ENCODE measurements at places on chromosomes 6 and 20.
A peak's percentile ranks its signal among the peaks of the same experiment; 100 is the strongest.

- DNase-seq = no peak
These were observed 298.6 kb downstream of the UBE3D start for GRCh38 chr6:82767037-82767436.

GRCh38 chr20:31860390-31861134 is 9.8 kb downstream of the DUSP15 start:
- DNase-seq = no peak

DNA sequence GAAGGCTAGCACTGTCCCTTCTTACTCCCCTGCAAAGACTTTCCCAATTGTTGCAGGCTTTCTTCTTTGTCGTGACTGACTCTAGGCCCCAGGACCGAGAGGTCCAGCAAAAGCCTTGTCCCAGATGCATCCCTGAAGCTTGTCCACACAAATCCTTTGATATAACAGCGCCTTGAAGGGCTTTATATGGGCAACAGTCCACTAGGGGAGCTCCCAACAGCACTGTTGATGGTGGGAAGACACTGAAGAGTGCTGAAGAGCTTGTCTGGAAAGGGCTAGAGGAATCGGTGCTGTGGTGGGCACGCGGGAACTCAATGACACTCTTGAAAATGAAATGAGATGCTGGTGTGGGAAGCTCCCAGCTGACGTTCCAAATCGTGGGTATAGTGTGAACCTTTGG is 316.1 kb upstream of the CDH4 start:
- no peak for DNase-seq

DNA sequence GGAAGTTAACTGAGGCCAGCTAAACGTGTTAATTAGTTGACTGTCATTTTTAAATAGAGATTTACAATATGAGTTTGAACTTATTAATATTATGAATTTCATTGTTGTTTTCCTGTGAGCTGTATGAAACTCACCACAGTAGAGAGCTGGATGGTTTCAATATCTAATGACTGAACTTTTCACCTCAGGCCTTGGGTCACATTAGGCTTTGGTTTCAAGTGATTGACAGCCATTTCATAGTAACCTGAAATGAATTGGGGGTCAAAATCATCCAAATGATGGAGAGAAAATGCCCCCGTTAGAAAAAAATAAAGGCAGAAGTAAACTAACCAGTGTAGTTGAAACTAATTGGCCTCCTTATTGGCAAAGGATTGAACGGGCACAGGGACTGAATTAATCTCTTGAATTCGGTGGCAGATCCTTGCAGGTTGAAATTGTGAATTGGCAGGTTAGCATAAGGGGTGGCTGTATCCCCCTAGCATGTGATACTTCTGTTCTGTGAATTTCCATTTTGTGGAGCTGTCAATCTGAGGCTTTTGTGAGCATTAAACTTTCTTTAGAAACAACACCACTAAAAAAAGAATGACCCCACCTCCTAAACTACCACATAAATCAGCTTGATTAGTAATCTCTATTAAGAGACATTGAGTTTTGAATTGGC is 155.1 kb upstream of the MMS22L start:
- DNase-seq = no peak

- no peak for DNase-seq
These were observed 377.6 kb upstream of the ZFP64 start for GRCh38 chr20:52569201-52569600.

- peak; percentile 23 for DNase-seq
These were observed 9.7 kb downstream of the ATG5 start for GRCh38 chr6:106315765-106316374.

DNA sequence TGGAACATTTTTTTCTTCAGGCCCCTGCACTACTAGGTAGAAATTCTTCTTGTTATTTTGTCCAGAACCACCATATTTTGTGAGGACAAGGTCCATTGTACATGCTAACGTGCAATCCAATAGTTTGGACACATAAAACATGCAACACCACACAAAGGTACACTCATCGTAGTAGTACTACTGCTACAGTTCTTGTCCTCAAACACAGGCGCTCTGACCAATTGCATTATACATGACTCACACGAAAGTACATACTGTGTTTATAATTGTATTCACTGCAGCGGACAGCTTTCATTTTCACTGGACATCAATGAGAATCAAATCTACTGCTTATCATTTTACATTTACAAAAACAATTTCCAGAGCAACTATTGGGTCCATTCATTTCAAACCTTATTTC is 15.3 kb upstream of the SMLR1 start:
- peak; percentile 5 for DNase-seq

- no peak for DNase-seq
These were observed 104.8 kb downstream of the ARID1B start for GRCh38 chr6:156881687-156882629.

- DNase-seq = no peak
These were observed 39.2 kb upstream of the PIM1 start for GRCh38 chr6:37130704-37131103.

DNA sequence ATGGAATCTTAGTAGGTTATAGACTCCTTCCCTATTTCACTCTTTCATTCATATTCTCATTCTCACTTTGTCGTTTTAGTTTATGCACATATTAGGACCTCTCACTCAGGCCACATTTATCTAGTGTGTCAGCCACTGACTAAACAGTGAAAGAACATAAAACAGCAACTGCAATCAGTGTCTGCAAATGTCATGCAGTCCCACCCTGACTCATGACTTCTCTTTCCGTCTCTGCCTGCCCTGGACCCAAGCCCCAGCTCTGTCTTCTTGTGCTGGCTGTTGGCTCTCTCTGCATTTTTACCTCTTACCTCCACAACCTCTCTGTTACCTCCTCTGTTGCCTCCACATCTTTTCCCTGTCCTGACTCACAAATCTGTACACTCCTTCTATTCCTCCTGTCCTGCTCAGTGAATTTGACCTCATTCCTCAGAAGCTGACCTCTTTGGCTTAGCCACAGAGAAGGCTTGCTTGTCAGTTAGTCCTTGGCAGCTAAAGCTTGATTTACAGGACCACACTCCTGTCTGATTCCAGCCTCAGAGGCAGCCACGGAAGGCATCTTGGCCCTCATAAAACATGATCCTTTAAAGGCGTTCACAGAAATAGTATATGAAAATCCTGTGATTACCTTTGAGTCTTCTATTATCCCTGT is 247.6 kb downstream of the PKHD1 start:
- DNase-seq = no peak

DNA sequence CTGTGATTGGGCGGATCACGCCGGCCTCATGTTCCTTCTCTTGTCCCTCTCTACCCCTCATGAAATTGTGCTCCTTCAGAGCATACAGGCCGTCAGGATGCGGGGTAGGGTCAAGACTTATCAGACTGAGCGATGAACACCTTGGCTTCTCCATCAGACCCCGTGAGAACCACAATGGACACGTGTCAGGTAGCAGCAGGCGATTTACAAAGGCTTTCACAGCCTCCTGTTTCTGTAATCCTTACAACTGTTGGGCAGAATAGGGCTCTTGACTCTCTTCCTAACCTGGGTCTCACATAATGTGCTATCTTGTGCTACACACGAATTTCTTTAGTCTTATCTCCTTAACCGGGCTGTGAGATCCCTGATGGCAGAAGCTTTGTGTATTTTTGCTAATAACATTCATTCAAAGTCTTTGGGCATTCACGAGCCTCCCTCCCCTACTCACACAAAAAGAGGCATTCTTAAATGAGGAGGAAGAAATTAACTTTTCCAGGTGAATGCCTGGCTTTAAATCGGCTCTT is 122.9 kb upstream of the SLC22A23 start:
- DNase-seq = no peak

GRCh38 chr6:91407706-91408105 is 820.8 kb upstream of the MAP3K7 start:
- no peak for DNase-seq

- no peak for DNase-seq
These were observed 266.6 kb upstream of the BTBD3 start for GRCh38 chr20:11651138-11651537.

DNA sequence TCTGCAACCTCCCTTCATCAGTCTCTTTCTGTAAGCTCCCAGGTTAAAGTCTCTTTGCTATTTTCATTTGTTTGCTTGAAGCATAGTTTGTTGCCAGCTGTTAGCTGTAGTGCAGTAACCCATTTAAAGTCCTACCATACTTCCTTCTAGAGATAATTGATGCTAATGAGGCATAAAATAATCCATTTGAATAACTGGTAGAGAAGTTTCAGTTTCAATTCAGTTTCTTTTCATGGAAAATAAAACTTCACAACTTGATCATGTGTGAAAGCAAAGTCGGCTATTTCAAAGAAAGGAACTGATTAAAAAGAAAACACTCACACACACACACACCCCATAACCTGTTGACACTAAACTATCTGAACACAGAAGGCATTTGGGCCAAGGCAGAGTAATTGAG is 68.5 kb upstream of the TENT5A start:
- no peak for DNase-seq

GRCh38 chr6:82208913-82209312 is 38.6 kb downstream of the IBTK start:
- DNase-seq = no peak

DNA sequence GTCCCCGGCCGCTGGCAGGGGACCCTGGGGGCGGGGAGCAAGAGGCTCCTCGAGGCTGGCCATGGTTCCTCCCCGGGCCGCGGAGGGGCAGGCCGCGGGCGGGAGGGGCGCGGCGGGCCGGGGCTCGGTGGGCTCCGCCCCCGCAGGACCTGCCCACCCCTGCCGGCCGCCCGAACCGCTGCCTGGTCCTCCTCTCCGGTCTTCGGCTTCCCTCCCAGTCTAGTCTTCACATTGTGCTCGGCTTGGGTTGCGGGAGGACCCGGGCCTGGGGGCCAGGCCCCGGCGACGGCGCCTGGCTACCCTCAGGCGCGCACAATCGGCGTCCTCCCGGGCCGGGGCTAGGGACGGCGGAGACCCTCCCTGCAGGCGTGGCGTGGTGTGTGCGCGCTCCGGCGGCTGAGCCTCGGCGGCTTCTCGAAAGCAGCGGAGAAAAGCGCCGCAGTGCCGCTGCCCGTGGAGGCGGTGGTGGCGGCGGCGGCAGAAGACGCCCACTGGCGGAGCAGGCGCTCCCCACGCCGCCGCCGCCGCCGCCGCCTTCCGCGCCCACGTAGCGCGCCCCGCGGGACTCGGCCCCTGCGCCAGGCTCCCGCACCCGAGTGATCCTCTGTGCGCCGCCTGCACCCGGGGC is at the start of gene PDE10A:
Gene PDE10A, minus strand, starts transcription at position 493 of the 628 bp plus-strand sequence. Its CDS starts 430 bp downstream, at position 63.
- peak; percentile 35 for DNase-seq

DNA sequence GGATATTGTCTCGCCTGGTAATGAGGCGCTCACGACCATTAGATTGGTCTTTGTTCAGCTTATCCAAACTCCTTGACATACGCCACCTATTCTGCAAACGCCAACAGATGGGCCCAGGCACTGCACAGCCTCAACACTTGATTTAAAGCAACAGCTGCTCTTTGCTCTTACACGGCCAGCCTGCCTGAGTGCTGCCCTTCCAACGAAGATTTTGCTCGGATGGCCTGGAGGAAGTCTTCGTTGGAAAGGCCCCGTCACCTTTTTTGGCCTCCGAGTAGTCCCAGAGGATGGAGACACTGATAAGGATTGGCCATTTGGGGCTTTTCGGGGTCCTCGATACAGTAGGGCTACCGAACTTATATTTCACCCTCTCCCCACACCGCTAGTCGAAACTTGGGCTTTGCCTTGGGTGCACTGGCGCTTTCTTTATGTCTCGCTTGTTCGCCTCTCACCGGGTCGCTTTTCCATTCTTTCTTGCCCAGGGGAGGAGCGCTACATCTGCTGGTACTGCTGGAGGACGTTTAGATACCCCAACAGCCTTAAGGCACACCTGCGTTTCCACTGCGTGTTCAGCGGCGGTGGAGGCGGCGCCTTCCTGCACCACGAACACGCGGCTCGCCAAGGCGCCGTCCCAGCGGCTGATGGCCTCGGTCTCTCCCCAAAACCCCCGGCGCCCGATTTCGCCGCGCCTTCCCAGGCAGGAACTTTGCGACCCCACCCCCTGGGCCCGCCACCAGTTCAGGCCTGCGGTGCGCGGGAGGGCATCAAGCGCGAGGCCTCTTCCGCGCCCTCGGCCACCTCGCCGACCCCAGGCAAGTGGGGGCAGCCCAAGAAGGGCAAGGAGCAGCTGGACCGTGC is 6.1 kb downstream of the PRDM13 start:
- no peak for DNase-seq

GRCh38 chr20:62832212-62832922 is 15.5 kb downstream of the COL9A3 start:
- no peak for DNase-seq

- DNase-seq = peak; percentile 73
These were observed at the start of gene MYL9 for GRCh38 chr20:36541227-36541767. Gene MYL9 (plus strand): TSS chr20:36541519. CDS start chr20:36544885, 3,366 bp downstream.

DNA sequence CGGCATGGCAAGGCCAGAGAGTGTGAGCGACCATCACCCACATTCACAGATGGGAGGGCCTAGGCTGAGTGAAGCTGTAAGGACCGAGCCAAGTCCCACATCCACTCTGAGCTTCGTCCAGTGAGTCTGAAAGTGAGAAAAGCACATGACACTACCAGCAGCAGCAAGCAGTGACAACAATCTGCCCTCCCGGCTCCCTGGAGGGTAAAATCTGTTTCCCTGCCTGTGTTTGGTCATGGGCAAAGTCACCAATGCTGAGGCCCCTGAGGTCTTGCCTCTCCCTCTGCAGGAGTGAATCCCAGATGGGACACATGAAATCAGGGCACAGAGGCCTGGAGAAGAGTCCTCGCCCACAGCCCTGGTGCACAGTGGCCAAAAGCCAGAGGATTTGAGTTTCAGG is 6.4 kb upstream of the CST7 start:
- no peak for DNase-seq

DNA sequence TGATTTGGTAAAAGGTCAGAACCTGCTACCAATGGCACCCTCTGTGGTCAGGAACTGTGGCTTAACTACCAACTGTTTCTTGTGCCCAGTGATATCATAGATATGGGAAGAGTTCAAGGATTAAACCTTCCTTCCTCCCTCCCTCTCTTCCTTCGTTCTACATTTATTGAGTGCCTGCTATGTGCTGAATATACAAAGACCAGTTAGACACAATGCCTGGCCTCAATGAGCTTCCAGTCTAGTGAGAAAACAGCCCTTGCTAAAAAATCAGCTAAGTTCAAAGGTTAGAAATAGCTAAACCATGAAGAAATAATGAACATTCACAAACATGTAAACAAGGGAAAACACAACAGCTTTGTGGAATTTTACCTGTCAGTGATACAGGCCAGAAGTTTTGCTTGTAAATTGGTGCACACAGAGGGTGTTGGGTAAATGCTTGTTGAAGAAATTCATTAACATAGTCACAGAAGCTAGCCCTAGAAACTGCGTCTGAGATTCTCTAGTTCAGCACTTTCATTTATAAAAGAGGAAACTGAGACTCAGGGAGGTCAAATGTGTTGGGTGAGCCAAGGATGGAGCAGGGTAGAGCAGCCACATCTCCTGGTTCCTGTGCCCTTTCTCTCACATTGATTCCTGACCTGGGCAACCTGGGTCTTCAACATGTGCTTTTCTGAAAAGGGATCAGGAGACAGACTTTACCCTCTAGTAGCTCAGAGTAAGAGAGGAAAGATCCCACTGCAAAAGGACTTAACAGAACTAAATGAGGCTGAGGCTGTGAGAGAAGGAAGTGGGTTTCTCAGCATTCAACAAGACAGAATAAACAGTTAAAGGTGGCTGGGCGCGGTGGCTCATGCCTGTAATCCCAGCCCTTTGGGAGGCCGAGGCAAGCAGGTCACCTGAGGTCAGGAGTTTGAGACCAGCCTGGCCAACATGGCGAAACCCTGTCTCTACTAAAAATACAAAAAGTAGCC is 14.4 kb upstream of the FOXO3 start:
- DNase-seq = no peak

GRCh38 chr6:143538374-143538773 is 26.9 kb upstream of the FUCA2 start:
- no peak for DNase-seq

Measured in astrocyte of the spinal cord (primary cell).